K562 (cell line): ENCODE measurements at places on chromosomes 16 and 17.

GRCh38 chr16:14476183-14476582 is 153.9 kb downstream of the PARN start:
- DNase-seq, result no peak

DNA sequence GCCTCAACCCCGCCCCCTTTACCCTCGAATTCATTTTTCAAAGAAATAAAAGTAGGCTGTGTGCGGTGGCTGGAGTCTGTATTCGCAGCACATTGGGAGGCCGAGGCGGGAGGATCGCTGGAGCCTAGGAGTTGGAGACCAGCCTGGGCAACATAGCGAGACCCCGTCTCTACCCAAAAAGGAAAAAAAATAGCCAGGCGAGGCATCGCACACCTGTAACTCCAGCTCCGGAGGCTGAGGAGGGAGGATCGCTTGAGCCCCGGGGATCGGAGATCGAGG is 671 bp upstream of the TOP2A start:
- DNase-seq, result no peak

DNA sequence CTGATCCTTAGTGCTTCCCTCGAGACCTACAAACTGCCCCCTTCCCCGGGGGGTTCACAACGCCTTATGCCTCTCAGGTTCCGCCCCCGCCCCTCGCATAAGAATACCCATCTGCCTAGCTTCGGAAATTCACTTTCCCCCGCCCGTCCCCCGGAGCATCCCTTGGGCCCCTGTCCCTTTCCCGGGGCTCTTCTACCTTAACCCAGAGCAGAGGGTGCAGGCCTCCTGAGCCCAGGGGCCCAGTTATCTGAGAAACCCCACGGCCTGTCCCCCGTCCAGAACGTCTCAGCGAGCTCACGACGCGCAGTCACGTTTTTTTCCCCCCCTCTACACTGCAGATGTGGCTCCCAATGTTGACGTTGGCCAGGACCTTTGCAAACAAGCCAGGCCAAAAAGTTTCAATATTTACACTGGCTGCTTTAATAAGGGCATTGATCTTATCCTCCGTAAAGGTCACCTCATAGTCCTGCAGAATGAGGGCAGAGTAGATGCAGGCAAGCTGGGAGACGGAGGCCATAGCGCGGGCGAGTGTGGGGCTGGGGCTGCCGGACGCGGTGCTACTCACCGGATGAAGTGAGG is 1.4 kb upstream of the NBR1 start:
- DNase-seq, result peak; percentile 56

- DNase-seq, result no peak
Measured at GRCh38 chr17:59409336-59410048, 78.0 kb downstream of the YPEL2 start.

DNA sequence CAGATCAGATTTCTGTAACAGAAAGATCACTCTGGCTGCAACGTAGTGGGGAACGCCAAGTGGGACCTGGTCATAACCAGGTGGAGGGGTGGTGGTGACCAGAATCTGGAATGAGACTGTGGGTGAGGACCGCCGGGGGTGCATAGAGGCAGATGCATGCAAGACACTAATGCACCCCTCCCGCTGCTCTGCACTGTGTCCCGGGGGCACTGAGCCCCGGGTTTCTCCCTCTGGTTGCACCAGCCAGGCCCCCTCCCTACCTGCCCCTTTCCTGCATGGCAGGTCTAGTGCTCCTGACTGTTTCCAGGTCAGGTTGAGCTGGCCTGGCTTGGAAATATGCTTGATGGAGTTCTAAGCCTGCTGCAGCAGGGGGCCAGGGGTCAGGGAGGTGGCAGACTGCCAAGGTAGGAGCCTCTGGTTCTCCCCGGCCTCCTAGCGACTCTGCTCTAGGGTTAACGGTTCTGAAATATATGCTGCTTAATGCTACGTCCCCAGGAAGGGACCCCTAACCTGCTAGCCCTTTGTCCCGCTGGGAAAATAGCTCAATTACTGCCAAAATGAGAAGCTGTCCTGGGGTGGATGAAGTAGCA is 94.3 kb downstream of the SDK2 start:
- DNase-seq, result no peak

GRCh38 chr17:34283571-34283970 is 2.0 kb upstream of the CCL11 start:
- no peak for DNase-seq

DNA sequence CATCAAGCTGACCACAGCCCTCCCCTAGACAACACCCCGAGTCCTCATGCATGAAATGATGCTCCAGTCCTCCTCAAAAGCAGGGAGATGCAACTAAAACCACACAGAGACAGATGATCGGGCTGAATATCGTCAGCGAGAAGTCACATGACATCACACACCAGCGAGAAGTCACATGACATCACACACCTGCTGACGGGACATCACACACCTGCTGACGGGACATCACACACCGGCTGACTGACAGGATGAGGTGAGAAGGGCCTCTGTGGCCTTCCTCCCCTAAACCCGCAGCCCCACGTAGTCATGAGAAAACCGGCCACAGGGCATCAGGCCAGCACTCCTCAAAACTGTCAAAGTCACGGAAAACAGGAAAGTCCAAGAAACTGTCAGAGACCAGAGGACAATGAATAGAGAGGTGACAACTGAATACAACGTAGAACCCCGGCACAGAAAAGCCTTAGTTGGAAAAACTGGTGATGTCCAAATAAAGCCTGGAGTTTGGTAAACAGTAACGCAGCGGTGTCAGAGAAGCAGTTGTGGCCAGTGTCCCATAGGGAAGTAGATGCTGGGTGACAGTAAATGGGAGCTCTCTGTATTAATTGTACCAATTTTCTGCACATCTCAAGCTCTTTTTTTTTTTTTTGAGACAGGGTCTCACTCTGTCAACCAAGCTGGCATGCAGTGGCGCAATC is 14.3 kb downstream of the LITAF start:
- no peak for DNase-seq

DNA sequence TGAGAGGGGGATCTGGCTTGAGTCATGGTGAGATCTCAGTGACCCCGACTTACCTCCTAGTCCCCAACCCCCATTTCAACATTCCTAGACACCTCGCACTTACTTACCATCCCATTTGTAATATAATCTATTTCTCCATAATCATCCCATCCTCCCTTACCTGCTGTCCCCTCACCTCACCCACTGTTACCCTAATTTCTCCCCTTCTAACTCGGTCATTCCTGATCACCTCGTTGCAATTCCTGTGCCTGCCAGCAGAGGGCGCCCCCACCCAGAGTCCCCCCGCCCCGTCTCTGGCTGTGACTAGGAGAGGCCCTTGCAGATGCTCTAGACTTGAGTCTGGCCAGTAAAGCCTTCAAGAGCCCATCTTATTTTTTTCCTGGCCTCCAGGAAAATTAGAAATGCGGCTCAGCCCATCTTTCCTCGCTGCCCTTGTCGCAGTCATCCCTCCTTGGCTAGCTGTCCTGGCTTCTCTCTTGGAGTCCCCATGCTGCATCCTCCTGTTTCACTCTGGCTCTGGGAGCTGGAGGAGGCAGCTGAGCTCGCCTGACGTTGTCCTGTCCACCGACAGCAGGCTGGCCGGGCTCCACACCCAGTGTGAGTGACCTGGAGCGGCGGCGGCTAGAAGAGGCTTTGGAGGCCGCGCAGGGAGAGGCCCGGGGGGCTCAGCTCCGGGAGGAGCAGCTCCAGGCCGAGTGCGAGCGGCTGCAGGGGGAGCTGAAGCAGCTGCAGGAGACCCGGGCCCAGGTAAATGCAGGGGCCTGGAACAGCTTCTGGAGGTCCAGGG is 5.0 kb downstream of the TBKBP1 start:
- DNase-seq, result peak; percentile 75

DNA sequence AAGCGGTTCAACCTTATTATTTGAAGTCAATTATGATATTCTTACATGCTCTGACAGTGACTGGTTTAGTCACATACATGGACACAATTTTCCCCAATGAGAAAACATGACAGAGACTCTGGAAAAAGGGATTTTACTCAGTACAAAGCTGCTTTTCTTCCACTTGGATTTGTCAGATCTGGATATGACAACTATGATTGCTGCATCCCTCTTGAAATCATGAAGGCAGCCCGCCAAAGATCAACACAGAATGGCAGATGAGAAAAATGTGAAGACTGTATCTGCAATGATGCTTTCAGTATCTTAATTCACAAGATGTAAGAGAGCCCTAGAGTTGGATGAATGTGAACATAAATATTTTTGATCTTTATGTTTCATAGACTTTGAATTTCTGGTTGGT is 439.6 kb downstream of the CDH8 start:
- no peak for DNase-seq
